ENCODE measurements at places on chromosomes 7 and 10.

- H3K4me3 ChIP-seq, result no peak overlapping the region
- H3K4me1 ChIP-seq, result peaks cover 5% of the 10 kb centered on the region
- no peaks in the 10 kb centered on the region for H3K36me3 ChIP-seq
- no peaks in the 10 kb centered on the region for H3K27me3 ChIP-seq
Measured at GRCh38 chr10:111177379-111177778, 100.5 kb downstream of the ADRA2A start.

GRCh38 chr10:51574248-51575048 lies 124.9 kb downstream of the CSTF2T start:
- H3K27me3 ChIP-seq, result no peaks in the 10 kb centered on the region
- no peak overlapping the region for H3K27ac ChIP-seq
- no peaks in the 10 kb centered on the region for H3K4me1 ChIP-seq
- no peak overlapping the region for H3K4me3 ChIP-seq

DNA sequence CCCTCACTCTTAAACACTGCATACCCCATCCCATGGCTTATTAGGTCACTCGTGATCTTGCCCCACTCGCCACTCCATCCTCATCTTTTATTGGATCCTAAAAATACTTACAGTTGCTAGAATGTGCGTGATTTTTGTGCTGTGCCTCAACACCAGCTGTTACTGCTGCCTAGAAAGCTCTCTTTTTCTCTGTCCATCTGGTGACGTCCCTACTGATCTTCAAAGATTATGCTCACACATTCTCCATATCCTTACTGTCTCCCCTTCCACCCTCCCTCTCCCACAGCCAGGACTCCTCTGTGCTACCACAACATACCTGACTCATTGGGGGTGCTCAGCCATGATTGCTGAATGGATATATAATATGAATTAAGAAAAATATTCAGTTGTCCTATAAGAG lies 42.0 kb downstream of the CDK6 start:
- H3K27ac ChIP-seq, result no peak overlapping the region
- DNase-seq, result no peak
- H3K4me1 ChIP-seq, result no peaks in the 10 kb centered on the region
- no peak overlapping the region for H3K4me3 ChIP-seq
- H3K27me3 ChIP-seq, result no peaks in the 10 kb centered on the region

- DNase-seq, result no peak
- no peak overlapping the region for H3K27ac ChIP-seq
- no peaks in the 10 kb centered on the region for H3K27me3 ChIP-seq
- peaks cover 26% of the 10 kb centered on the region for H3K4me1 ChIP-seq
- no peak overlapping the region for H3K4me3 ChIP-seq
- H3K36me3 ChIP-seq, result no peaks in the 10 kb centered on the region
Measured at GRCh38 chr10:125133696-125134482, 26.5 kb downstream of the CTBP2 start.

- H3K36me3 ChIP-seq, result no peaks in the 10 kb centered on the region
- peaks cover 6% of the 10 kb centered on the region for H3K4me1 ChIP-seq
- DNase-seq, result no peak
- no peak overlapping the region for H3K4me3 ChIP-seq
Measured at GRCh38 chr7:152677808-152678670, 2.1 kb upstream of the XRCC2 start.

DNA sequence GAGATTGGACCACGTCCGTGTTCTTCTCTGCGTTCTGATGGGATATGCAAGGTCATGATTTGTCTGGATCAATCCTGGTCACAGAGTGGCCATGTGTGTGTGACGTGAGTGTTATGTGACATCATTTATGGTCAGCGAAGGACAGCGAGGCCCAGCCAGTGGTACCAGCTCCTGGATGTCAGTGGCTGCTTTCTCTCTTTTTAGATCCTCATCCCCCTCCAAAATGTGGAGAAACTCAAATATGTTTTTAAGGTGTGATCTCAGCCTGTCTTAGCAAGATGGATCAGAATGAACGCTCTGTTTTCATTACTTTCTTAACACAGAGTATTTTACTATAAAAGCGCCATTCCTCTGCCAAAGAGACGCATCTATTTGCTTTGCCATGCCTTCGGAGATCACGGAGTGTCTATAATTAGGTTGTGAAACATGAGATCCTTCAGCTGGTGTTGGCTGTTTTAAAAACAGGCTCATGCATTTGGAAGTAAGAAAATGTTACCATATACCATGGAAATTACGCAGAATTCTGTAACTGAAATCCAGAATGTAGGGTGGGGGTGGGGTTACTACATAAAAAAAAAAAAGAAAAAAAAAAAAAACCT lies 245.5 kb upstream of the TCERG1L start:
- H3K4me1 ChIP-seq, result no peaks in the 10 kb centered on the region
- no peak overlapping the region for H3K27ac ChIP-seq
- no peak for DNase-seq
- no peaks in the 10 kb centered on the region for H3K36me3 ChIP-seq

DNA sequence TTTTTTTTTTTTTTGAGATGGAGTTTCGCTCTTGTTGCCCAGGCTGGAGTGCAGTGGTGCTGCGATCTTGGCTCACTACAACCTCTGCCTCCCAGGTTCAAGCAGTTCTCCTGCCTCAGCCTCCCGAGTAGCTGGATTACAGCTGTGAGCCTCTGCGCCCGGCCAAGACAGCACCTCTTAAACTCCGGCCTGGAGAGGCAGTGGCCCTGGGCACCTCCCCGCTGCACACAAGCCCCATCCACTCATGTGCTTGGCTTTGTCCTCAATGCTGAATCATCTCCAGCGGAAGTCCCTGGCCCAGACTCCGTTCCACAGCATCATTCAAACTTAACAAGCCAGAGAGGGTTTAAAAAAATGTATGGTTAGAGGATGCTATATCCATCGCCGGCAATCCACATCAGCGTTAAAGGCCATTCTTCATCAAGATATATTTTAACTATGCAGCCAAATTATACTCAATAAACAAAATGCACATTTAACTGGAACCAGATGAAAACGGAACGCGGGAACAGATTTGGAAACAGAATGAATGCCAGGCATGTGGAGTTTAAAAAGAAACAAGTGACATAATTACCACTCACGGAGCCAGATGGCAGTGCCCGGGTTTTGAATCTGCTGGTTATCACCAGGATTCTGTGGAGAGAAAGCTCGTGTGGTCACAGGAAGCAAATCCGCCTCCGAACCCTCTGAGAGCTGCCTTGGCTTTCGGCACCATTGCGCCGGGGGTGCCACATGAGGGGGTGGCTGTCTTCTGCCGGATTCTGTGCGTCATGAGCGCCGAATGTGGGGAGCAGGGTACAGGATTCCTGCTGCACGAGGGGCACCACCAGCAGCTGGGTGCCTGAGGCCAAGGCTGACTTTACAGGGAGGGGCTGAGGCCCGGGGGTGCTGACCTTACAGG lies 45.6 kb upstream of the CFAP46 start:
- no peak overlapping the region for H3K4me3 ChIP-seq
- no peak for DNase-seq
- no peaks in the 10 kb centered on the region for H3K4me1 ChIP-seq
- H3K27me3 ChIP-seq, result no peaks in the 10 kb centered on the region
- no peaks in the 10 kb centered on the region for H3K36me3 ChIP-seq

DNA sequence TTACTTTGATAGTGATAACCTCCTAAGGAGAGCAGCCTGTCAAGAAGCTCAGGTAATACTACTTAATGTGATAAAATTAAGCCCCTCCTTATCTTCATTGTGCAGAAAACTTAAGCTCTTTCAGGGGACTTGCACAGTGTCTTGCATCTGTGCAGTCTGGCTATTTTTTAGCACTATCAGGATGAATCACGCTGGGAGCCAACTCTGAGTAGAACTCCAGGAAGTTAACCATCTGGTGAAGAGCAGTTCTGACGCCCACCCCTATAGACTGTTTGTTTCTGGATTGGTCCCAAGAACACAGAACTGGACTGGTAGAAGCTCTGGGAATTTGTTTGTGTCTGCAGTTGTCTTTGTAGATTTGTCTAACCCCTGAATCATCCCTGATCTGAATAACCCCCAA lies 41.9 kb downstream of the AGK start:
- no peak for DNase-seq
- H3K27me3 ChIP-seq, result no peaks in the 10 kb centered on the region
- H3K4me3 ChIP-seq, result no peak overlapping the region

DNA sequence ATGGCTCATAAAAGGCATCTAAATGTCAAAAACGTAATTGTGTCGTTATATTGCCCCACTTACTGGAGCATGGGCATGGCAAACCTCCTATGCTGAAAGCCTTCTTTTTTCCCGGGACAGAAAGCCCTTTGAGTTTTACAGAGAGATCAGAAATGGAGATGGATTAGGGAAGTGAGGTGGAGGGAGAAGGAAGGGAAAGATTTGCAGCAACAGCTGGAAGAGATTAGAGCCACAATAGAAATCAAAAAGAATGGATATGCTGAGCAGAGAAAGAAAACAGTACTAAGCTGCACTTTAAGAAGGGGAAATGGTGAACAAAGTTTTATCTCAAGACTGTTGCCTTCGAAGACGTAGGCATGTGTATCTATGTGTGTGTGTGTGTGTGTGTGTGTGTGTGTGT lies 97.2 kb upstream of the PCGF5 start:
- H3K4me1 ChIP-seq, result no peaks in the 10 kb centered on the region
- no peak overlapping the region for H3K4me3 ChIP-seq
- no peaks in the 10 kb centered on the region for H3K27me3 ChIP-seq

- H3K4me1 ChIP-seq, result no peaks in the 10 kb centered on the region
- peak overlapping the region; percentile 77 for H3K27ac ChIP-seq
- peak; percentile 38 for DNase-seq
Measured at GRCh38 chr10:72611783-72612182, 14.1 kb downstream of the MICU1 start.

GRCh38 chr7:24298696-24299095 lies 14.7 kb downstream of the NPY start:
- H3K4me3 ChIP-seq, result no peak overlapping the region
- H3K27me3 ChIP-seq, result no peaks in the 10 kb centered on the region
- DNase-seq, result no peak
- H3K36me3 ChIP-seq, result no peaks in the 10 kb centered on the region
- H3K27ac ChIP-seq, result no peak overlapping the region

GRCh38 chr10:120607016-120607709 lies 150.1 kb downstream of the PLPP4 start:
- no peaks in the 10 kb centered on the region for H3K4me1 ChIP-seq
- no peaks in the 10 kb centered on the region for H3K36me3 ChIP-seq
- H3K27me3 ChIP-seq, result no peaks in the 10 kb centered on the region
- no peak overlapping the region for H3K27ac ChIP-seq
- DNase-seq, result no peak
- no peak overlapping the region for H3K4me3 ChIP-seq

DNA sequence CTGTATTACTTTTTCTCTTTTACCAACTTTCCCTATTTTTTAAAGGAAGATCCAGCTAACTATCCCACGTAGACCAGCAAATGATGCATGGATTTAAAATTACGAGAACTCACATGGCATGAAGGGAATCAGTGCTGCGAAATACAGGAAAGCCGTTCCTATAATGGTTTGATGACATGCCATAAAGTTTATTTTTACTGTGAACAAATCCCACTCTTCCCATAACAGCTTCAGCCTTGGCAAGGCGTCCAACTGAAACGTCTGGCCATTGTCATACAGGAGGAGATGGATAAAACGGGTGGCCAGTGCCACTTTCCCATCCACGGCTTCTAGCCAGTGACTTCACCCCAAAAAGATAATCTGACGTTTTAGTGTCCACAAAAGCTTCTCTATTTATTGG lies 106.2 kb upstream of the DDC start:
- H3K4me1 ChIP-seq, result peaks cover 9% of the 10 kb centered on the region
- no peak overlapping the region for H3K27ac ChIP-seq
- DNase-seq, result no peak
- H3K36me3 ChIP-seq, result no peaks in the 10 kb centered on the region
- no peak overlapping the region for H3K4me3 ChIP-seq

DNA sequence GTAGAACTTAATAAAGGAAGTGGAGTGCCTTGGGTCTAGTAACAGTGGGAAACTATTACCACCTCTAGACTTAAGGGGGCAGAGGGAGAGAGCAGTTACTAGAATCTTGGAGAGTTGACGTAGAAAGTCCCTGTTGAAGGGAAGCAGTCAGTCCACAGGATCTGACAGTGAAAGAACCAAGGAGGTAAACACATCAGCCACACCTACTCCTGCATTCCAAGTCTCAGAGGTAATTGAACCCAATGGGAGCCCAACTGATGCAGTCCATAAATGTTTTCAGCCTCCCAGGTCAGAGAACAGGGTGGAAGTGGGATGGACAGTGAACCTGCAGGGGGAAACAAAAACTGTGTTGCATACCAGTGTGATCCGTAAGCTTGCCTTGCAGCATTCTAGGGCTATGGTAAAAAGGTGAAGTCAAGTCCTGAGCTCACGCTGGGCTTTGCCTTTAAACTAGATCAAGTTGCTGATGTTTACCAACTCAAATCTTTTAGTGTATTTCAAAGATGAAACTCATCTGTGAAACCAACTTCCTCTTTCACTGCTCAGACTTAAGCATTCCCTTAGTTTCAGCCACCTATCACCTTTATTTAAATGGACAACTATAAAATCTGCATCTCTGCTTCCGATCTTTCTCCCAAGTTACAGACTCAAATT lies 57.2 kb downstream of the SLC16A12 start:
- H3K27me3 ChIP-seq, result no peaks in the 10 kb centered on the region
- H3K27ac ChIP-seq, result peak overlapping the region; percentile 83
- no peak for DNase-seq
- peaks cover 58% of the 10 kb centered on the region for H3K4me1 ChIP-seq

GRCh38 chr7:12425311-12425710 lies 21.6 kb upstream of the VWDE start:
- no peaks in the 10 kb centered on the region for H3K27me3 ChIP-seq
- no peaks in the 10 kb centered on the region for H3K4me1 ChIP-seq
- DNase-seq, result no peak
- H3K4me3 ChIP-seq, result no peak overlapping the region
- no peaks in the 10 kb centered on the region for H3K36me3 ChIP-seq

DNA sequence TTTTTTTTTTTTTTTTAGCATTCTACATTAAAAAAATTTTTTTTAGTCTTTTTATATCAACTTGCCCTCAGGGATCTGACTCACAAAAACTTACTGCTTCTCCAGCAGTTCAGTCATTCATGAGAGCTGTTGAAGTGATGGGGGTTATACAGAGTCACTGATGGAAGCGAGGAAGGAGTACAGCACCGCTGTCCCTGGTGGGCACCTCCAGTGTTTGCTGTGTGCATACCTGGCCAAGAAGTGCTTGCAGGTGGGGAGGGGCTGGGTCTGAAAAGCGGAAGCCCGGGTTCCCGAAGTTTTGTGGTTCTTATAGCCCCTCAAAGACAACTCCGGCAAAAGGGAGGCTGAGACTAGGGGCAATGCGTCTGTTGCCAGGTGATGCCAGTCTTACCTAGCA lies 46.2 kb downstream of the MINDY4 start:
- no peak for DNase-seq
- no peaks in the 10 kb centered on the region for H3K27me3 ChIP-seq
- peaks cover 29% of the 10 kb centered on the region for H3K4me1 ChIP-seq
- no peak overlapping the region for H3K4me3 ChIP-seq

DNA sequence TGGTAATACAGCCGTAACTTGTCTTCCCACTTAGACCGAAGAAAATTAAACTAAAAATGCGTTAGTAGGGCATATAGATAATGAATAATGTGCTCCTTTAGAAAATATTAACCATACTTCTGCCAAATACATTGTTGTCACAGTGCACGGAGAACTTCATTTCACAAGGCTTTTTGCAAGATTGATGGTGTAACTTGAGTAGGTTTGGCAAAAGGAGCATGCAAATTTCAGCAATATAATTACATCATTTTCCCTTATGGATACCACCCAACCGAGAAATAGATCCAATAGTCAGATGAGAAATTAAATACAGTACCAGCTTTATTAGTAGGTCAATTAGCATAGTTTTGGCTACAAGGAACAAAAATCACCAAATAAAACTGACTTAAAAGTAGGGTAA lies 792.6 kb upstream of the C7orf33 start:
- no peaks in the 10 kb centered on the region for H3K4me1 ChIP-seq
- H3K27me3 ChIP-seq, result no peaks in the 10 kb centered on the region
- no peak overlapping the region for H3K4me3 ChIP-seq
- no peak overlapping the region for H3K27ac ChIP-seq
- H3K36me3 ChIP-seq, result no peaks in the 10 kb centered on the region
- DNase-seq, result no peak

GRCh38 chr7:5388905-5389433 lies 34.7 kb downstream of the TNRC18 start:
- peak overlapping the region; percentile 10 for H3K4me3 ChIP-seq
- H3K27me3 ChIP-seq, result no peaks in the 10 kb centered on the region
- H3K36me3 ChIP-seq, result no peaks in the 10 kb centered on the region
